NCI-H187 (cell line): ENCODE measurements at places on chromosomes 5 and 9.

- no peak for DNase-seq
These were observed 51.1 kb downstream of the ENC1 start for GRCh38 chr5:74589204-74590056.

- DNase-seq: no peak
These were observed 7.0 kb upstream of the MRNIP start for GRCh38 chr5:179865491-179866240.

DNA sequence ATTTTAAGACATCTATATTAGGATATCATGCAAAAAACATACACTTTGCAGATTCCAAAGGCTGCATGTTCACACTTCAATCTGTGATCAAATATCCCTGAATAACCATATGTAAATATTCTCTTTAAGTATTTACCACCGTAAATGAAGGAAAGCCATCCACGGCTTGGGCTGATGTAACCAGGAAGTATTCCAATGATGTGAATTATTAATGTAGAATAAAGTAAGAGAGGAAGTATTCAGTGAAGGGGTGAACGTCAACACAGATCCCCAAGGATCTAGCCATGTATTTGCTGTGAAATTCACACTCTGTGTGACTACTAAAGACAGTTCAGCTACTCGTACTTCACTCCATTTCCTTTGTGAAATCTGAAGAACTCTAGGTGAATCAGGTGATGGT, 75.2 kb downstream of the CDH6 start:
- no peak for DNase-seq

- no peak for DNase-seq
These were observed 251.7 kb upstream of the TYRP1 start for GRCh38 chr9:12441506-12441905.

- no peak for DNase-seq
These were observed 36.9 kb upstream of the LURAP1L start for GRCh38 chr9:12737871-12738270.

- no peak for DNase-seq
These were observed 42.0 kb downstream of the HABP4 start for GRCh38 chr9:96491880-96492525.

DNA sequence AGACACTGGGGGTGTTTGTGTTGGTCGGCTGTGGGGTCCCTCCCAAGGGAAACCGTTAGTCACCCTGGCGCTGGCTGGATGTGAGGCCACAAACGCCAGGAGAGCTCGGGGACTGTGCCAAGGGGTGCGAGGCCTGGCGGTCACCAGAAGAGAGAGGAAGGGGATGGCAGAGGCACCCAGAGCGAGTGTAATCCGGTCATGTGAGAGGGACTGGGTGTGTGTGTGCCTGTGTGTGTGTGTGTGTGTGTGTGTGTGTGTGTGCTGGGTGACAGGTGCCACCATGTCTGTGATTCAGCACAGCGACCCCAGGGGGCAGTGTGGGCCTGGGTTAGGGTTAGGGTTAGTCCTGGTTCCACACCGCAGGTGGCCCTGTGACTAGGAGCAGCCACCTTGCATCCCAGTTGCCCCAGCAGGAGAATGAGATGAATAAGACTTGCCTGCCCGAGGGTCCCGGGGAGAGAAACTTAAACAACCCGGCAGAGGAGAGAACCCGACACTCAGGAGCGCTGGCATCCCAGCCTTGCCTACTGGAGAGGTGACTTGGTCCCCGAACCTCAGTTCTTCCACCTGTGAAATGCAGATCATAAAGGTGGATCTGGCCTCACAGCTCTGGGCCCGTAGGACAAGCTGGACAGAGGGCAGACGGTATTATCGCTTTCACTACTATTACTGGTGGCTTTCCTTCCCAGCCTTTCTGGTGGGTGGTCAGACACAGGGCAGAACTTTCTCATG, 1.4 kb upstream of the ADAMTSL2 start:
- DNase-seq: peak; percentile 60
